ENCODE measurements at places on chromosomes 12 and 14. TPM values are rescaled to one million over a fixed set of nuclear protein-coding genes. Genes with fewer than 3 reads are reported as not detected.

The KLHDC1 gene
- 0.94 TPM for total RNA-seq

The PPM1H gene
- 7.8 TPM for total RNA-seq

The ANKS1B gene
- total RNA-seq, result 3.0 TPM

The TAS2R42 gene
- not detected for total RNA-seq

The PLEK2 gene
- 1.3 TPM for total RNA-seq

The ACSM4 gene
- not detected for total RNA-seq

GRCh38 chr14:68231898-68232297, 412.3 kb downstream of the RAD51B start:
- DNase-seq, result peak; percentile 52

- peak; percentile 70 for DNase-seq
These were observed 31.3 kb downstream of the MMAB start for GRCh38 chr12:109542014-109542413.

DNA sequence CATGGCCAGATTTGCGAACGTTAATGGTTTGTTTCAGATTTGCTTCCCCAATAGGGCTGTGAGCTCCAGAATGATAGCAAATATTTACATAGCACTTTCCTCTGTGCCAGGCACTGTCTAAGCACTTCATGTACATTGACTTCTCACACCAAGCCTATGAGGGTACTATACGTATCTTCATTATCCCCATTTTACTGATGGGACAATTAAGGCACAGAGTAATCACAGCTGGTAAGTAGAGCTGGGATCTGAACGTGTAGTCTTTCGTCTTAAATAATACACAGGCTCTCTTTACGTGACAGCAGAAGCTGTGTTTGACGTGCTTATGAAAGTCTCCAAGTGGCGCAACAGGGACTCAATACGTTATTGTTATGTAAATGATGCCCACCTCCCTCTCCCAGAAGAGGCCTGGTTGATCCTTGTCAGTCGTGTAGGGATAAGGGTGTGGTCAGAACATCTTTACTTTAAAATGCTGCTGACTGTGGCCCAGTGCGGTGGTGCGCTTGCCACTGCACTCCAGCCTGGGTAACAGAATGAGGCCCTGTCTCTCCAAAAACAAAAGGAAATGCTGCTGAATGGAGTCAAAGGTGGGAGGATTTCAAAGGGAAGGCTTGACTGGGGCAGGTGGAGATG, 66.3 kb upstream of the TCL1B start:
- no peak for DNase-seq

DNA sequence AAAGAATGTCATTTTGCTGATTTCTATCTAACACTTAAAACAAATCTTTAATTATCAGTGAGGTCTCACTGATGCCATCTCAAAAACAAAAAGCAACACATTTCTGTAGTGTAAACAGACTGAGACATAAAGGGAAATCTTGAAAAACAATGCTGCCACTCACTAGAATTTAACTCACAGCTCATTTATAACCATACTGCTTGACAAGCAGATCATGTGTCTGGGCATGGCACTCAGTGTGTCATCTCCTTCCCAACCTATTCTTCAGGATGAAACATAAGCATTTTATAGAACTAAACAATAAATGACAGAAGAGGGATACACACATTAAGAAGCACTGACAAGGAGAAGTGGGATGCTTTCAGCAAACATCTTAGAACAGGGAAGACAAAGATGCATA, 22.4 kb downstream of the ATF7 start:
- DNase-seq, result no peak

- DNase-seq, result no peak
These were observed 409.8 kb downstream of the NPAS3 start for GRCh38 chr14:33348510-33348909.

- DNase-seq, result no peak
These were observed 42.4 kb downstream of the ATXN2 start for GRCh38 chr12:111556676-111557075.

DNA sequence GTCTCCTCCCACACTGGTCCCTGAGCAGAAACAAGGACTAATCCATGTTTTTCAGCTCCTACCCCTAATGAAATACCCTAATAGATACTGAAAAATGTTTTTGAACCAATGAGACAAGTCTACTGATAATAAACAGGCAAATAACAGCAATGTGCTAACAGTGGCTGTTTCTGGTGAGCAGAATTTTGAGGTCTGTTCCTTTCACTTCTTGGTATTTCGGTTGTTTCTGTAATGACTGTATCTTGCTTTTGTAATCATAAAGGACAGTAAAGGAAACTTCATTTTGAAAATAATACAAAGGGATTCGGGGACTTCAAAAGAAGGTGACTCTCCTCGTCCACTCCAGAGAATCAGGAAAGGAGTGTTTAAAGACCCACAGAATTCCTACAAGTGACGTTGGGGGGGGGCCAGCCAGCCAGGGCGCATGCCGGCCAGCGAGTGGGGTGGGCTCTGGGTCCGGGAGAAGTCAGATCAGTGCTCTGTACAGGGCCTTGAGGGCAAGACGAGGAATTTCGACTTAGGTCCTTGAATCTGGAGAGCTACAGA, 1.1 kb upstream of the CD9 start:
- DNase-seq, result no peak

DNA sequence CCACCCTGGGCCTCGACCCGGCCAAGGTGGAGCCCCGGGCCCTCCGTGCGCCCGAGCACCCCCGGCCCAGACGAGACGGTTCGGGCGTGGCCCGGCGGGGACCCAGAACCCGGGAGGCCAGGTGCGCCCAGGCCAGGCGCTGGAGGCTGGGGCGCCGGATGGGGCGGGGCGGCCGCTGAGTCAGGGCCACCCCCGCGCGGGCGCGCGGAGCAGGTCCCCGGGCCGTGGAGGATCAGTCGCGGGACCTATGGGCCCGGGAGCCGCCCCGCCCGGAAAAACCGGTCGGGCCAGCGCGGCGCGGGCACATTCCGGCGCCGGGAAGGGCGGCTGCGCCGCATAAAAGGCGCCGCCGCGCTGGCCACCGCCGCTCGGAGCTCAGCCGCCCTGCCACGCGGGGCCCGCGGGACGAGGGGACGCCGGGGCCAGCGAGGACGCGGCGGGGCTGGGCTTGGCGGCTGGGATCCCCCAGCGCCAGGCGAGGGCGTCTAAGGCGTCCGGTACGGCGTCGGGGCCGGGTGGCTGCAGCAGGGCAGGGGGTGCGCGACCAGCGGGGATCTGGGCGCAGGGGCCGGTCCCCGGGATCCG, 21.5 kb upstream of the KIF26A start:
- no peak for DNase-seq

DNA sequence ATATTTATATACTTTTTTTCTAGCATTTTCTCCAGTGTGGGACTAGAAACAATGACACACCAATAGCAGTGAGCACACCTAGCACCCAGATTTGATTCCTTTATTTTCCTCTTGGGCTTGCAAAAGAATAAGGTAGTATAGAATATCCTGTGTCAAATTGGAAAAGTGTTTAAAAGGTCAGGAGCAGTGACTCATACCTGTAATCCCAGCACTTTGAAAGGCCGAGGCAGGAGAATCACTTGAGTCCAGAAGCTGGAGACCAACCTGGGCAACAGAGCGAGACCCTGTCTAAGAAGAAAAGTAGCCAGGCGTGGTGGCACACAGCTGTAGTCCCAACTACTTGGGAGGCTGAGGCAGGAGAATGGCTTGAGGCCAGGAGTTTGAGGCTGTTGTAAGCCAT, 53.8 kb upstream of the SGPP1 start:
- DNase-seq, result no peak
